HepG2 (cell line): ENCODE measurements at places on chromosomes 11 and 22.

- H3K4me1 ChIP-seq: peaks cover 68% of the 10 kb centered on the region
- no peaks in the 10 kb centered on the region for H3K27me3 ChIP-seq
- H3K4me3 ChIP-seq: no peak overlapping the region
- DNase-seq: no peak
- no peaks in the 10 kb centered on the region for H3K36me3 ChIP-seq
- H3K27ac ChIP-seq: no peak overlapping the region
Observed at GRCh38 chr11:111414267-111414931, 35.3 kb upstream of the POU2AF1 start.

DNA sequence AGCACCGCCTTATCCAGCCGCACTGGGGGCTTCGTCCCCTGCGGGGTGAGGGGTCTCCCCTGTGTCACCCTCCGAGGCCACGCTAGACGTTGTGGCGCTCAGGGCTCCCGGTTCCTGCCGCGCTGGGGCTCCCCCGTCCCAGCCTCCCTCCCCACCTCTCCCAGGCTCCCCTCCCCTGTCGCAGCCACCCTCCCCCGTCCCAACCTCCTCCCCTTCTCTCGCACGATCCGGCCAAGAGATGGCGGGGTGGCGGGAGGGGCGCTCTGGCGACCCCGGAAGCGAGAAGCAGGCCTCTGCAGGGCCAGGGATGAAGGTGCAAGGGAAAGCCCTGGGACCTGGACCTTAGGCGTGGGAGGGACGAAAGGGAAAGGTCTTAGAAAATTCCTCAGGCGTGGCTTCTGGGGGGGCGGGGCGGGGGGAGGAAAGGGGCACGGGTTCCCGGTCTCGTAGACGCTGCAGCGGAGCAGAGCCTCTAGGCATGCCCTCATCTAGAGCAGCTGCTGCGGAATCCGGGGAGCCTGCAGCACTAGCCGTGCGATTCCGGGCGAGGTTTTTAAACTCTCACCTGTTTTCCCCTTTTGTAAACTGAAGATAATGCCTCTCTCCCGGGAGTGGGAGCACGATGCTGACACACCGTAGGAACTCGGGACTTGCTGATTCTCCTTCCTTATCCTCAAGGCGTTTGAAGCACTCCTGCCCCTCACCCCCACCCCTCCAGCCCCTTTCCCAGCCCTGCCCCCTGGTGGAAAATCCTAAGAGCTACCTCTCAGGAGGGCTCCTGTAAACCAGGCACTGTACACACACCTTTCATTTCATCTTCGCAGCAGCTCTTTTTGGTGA lies 14.4 kb downstream of the KCNJ5 start:
- no peak overlapping the region for H3K4me3 ChIP-seq
- no peaks in the 10 kb centered on the region for H3K4me1 ChIP-seq
- no peak for DNase-seq
- no peaks in the 10 kb centered on the region for H3K36me3 ChIP-seq

DNA sequence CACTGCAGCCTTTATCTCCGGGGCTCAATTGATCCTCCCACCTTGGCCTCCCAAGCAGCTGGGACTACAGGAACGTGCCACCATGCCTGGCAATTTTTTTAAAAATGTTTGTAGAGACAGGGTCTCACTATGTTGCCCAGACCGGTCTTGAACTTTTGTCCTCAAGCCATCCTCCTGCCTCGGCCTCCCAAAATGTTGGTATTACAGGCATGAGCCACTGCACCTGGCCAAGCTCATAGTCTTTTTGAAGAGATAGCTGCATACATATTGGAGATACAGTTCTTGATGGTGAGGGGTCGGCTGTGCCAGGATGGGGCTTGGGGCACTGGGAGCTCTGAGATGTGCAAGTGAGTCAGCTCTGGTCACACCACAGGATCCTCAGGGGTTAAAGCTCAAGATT lies 53.2 kb downstream of the CHRDL2 start:
- H3K36me3 ChIP-seq: no peaks in the 10 kb centered on the region
- peaks cover 1% of the 10 kb centered on the region; the same call in 1 of the 2 replicates for H3K27me3 ChIP-seq
- DNase-seq: no peak
- H3K4me3 ChIP-seq: no peak overlapping the region

DNA sequence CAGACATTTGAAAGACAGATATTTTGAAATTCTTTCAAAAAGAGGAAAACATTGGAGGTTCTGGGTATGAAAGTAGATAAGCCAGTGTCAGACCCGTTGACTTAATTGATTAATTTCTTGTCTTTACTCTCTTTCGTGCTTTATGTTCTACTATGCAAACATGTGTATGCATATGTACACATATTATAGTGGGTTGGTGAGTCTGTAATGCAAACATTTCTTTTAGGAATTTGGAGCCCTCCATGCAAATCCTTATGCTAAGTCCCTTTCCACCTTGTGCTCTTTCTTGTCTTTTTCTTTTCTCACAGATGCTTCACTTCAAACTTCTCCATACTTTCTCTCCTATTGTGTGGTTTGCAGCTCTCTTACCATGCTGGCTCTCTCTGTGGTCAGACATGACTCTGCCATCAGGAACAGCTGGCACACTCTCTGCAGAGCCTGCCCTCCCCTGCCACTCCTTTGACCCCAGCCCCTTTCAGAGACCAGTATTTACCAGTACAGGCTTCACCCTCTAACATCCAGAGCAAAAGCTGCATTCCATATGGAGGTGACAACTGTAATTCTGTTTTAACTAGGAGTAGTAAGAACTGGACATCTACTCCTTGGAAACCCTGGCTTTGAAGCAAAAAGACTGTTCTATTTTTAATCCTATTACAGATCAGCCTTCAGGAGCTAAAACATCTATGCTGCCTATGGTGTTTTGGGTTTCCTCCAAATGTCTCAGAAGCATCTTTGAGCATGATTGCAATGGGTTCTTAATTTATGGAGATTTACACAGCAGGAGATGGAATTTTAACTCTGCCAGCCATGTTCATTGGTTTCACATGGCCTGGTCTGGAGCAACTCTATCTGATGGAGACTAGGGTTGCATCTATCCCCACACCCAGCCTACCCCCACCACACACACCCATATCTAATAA lies 386.9 kb upstream of the FAT3 start:
- H3K4me1 ChIP-seq: no peaks in the 10 kb centered on the region
- H3K27ac ChIP-seq: no peak overlapping the region
- no peak for DNase-seq
- H3K36me3 ChIP-seq: no peaks in the 10 kb centered on the region

GRCh38 chr11:4071914-4072313 lies 22.7 kb upstream of the RRM1 start:
- H3K4me1 ChIP-seq: no peaks in the 10 kb centered on the region
- peaks cover 24% of the 10 kb centered on the region for H3K36me3 ChIP-seq
- no peaks in the 10 kb centered on the region for H3K27me3 ChIP-seq
- no peak overlapping the region for H3K27ac ChIP-seq
- no peak overlapping the region for H3K4me3 ChIP-seq
- no peak for DNase-seq

- DNase-seq: no peak
- H3K4me3 ChIP-seq: peak overlapping the region; percentile 87
- H3K36me3 ChIP-seq: 0 out of 2 replicates have a peak, but pooled peaks cover 1% of the 10 kb centered on the region
- no peaks in the 10 kb centered on the region for H3K27me3 ChIP-seq
- H3K4me1 ChIP-seq: peaks cover 62% of the 10 kb centered on the region
Observed at GRCh38 chr22:20957683-20958431, 9.2 kb upstream of the AIFM3 start.

- H3K4me3 ChIP-seq: no peak overlapping the region
- peaks cover 35% of the 10 kb centered on the region for H3K36me3 ChIP-seq
- H3K27ac ChIP-seq: no peak overlapping the region
Observed at GRCh38 chr11:76456571-76456970, 11.8 kb downstream of the EMSY start.

DNA sequence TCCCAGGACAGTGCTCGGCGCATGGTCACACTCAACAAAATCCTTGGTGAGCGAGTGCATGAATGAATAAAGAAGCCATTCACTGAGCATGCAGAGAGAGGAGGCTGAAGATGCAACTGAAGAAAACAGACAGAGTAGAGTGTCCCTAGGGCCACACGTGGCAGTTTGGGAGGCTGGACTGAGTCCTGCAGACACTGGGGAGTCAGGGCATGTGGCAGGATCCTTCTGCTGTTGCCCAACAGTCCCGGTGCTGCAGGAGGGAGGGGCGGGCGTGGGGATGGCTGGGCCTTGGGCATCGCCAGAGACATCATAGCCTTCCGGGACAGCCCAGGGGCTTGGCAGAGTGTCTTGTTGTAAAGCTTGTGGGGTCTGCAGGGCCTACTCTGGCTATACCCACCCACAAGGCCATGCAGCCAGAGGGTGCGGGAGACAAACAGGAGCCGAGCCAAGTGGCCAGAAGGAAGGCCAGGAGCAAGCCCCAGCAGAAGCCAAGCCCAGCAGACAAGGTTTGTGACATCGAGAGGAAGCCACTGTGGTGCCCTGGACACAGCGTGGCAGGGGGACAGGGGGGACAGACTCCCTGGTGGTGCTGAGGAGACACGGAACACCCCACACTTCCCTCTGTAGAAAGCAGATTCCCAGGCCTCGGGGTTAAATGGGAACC lies 26.7 kb upstream of the FBLN1 start:
- DNase-seq: no peak
- peaks cover 60% of the 10 kb centered on the region for H3K4me1 ChIP-seq
- no peaks in the 10 kb centered on the region for H3K36me3 ChIP-seq
- no peak overlapping the region for H3K27ac ChIP-seq
- H3K27me3 ChIP-seq: no peaks in the 10 kb centered on the region

GRCh38 chr22:46071451-46072109 lies 78.7 kb upstream of the PPARA start:
- no peak overlapping the region; the same call in 1 of the 2 replicates for H3K4me3 ChIP-seq
- peaks cover 2% of the 10 kb centered on the region for H3K4me1 ChIP-seq
- H3K27me3 ChIP-seq: peaks cover 13% of the 10 kb centered on the region
- no peak for DNase-seq
- no peaks in the 10 kb centered on the region for H3K36me3 ChIP-seq
- H3K27ac ChIP-seq: no peak overlapping the region

DNA sequence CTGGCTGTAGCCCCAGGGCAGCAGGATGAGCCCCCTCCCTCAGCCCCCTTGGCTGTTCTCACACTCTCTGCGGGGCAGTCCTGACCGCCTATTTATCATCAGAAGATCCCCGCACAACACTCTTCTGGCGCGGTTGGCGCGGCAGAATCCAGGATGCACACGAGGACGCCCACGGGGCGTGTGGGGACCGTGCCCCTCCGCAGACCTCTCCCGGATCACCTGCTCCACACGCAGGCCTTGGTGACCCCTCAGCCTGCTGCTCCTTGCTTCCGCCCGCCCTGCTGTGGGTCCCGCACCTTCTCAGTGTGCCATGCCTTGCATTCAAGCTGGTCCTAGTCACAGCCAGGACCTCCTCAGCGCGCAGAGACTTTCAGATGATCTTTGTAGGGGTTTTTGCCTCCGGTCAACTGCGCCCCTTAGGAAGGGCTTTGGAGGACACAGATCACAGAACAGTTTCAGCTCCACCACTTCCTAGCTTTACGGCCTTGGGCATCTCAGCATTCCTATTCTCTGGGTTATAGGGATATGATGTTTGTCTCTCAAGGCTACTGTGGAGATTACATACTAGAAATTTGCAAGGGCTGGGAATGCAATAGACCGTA lies 841 bp upstream of the TUB start:
- H3K4me3 ChIP-seq: peak overlapping the region; percentile 71; the same call in 1 of the 2 replicates
- no peak overlapping the region for H3K27ac ChIP-seq
- DNase-seq: no peak
- peaks cover 24% of the 10 kb centered on the region for H3K4me1 ChIP-seq

DNA sequence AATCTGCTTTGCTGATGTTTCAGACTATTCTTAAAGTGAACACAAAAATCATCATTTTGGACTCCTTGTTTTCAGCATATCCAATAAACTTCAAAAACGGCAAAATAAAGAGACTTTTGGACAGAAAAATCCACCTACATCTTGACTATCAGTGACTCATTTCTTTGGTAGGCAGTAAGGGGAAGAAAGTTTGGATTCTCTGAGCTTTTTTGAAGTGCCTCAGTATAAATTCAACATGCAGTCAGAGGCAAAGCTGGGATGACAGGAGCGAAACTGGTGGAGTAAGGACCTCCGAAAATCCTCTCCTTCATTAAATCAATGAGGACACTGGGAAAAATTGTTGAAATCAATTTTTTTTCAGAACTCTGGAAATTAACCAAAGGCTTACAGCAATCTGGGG lies 29.7 kb downstream of the EFCAB6 start:
- no peaks in the 10 kb centered on the region for H3K36me3 ChIP-seq
- no peak overlapping the region for H3K4me3 ChIP-seq
- H3K4me1 ChIP-seq: no peaks in the 10 kb centered on the region
- DNase-seq: no peak

- no peaks in the 10 kb centered on the region for H3K4me1 ChIP-seq
- no peaks in the 10 kb centered on the region for H3K27me3 ChIP-seq
- no peak overlapping the region for H3K27ac ChIP-seq
- H3K36me3 ChIP-seq: no peaks in the 10 kb centered on the region
- DNase-seq: no peak
- H3K4me3 ChIP-seq: no peak overlapping the region
Observed at GRCh38 chr11:104858882-104859775, 39.1 kb downstream of the CASP12 start.

DNA sequence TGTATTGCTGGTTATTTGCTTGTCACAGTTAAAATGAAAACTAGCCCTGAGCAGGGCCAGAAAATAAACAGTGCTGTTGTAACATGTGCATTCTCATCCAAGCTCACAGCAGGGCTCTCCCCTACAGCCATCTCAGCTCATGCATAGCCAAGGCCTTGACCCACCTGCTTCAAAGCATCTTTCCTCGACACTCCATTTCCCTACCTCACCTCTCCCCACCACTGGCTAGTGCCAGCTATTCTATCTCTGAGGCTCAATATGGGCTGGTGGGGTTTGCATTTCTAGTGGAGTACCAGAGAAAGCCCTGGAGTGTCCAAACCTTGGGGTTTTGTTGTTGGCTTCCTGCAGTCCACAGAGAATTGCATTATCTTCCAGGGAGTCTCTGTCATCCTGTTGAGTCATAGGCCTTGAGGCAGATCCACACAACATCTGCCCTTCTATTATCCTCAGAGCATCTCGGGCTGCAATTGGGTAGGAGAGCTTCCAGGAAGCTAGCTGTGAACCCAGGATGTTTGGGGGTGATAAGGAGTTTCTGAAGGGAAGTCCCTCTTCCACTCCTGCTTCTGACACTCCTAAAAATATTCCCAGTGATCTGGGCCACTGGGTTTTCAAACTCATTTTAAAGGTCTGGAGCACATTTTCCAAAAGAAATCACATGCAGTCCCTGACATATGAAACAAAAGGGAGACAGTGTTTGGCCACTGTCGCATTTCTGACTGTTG lies 36.1 kb upstream of the AMOTL1 start:
- no peak overlapping the region for H3K4me3 ChIP-seq
- no peak overlapping the region for H3K27ac ChIP-seq
- H3K27me3 ChIP-seq: no peaks in the 10 kb centered on the region
- no peak for DNase-seq
- H3K4me1 ChIP-seq: peaks cover 8% of the 10 kb centered on the region; the same call in 1 of the 2 replicates

DNA sequence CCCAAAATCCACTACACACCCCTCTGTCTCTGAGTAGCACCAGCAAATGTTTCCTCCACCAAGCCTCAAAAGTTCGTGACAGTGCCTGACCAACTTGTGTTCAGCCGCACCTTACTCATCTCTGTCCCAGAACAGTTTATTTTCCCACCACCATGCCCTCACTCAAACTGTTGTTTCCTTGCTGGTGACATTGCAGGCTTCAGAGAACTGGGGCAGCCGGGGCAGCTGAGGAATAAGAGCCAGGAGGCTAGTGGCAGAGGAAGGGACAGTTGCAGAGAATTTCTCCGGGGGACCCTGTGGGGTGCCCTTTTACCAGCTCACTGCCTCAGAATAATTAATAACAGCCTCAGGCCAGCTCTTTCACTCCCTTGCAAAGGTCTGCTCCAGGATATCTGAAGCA lies 709 bp upstream of the KCNE3 start:
- no peaks in the 10 kb centered on the region for H3K36me3 ChIP-seq
- H3K27ac ChIP-seq: no peak overlapping the region
- no peak for DNase-seq
- H3K27me3 ChIP-seq: no peaks in the 10 kb centered on the region
- H3K4me3 ChIP-seq: no peak overlapping the region
- H3K4me1 ChIP-seq: peaks cover 42% of the 10 kb centered on the region
